ENCODE measurements at places on chromosomes 12 and 14. TPM values are rescaled to one million over a fixed set of nuclear protein-coding genes. Genes with fewer than 3 reads are reported as not detected.

OLR1 gene
- total RNA-seq, result 0.74 TPM

- DNase-seq, result no peak
These were observed 89.3 kb downstream of the BCL11B start for GRCh38 chr14:99182548-99183250.

- no peak for DNase-seq
These were observed 132.7 kb downstream of the PPFIA2 start for GRCh38 chr12:81626406-81626805.

- DNase-seq, result no peak
These were observed 49.9 kb upstream of the OR4E1 start for GRCh38 chr14:21723431-21724045.

DNA sequence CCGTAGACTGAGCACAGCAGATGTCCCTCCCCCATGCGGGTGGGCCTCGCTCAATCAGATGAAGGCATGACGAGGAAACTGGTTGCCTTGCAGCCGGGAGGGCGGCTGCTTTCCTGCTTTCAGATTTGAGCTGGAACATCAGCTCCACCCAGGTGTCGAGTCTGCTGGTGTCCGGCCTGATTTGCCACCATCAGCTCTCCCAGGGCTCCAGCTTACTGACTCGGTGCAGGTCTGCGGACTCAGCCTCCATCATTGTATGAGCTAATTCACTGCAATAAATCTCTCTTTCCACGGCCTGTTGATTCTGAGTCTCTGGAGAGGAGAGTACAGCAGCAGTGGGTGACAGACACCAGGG lies 156.2 kb downstream of the KIF26A start:
- no peak for DNase-seq

GRCh38 chr14:52106840-52107239 lies 38.0 kb upstream of the NID2 start:
- no peak for DNase-seq

DDN gene
- total RNA-seq, result 0.51 TPM
